ENCODE measurements at places on chromosomes 12 and 14.

DNA sequence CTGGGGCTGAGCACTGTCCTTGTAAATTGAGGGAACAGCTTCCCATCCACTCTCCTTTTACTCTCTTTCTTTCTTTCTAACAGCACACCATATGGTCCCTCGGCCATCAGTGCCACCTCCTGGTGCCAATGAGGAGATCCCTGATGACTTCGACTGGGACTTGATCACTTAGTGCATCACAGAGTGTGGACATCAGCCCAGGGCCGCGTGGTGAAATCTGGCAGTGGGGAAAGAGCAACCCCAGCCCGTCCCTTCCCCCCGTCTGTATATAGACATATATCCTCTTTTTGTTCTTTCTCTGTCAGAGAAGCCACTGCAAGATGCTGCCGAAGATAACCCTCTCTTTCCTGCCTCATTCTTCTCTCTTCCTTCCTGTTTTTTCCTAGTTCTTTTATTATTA is 13.5 kb downstream of the C3AR1 start:
- no peak for DNase-seq

DNA sequence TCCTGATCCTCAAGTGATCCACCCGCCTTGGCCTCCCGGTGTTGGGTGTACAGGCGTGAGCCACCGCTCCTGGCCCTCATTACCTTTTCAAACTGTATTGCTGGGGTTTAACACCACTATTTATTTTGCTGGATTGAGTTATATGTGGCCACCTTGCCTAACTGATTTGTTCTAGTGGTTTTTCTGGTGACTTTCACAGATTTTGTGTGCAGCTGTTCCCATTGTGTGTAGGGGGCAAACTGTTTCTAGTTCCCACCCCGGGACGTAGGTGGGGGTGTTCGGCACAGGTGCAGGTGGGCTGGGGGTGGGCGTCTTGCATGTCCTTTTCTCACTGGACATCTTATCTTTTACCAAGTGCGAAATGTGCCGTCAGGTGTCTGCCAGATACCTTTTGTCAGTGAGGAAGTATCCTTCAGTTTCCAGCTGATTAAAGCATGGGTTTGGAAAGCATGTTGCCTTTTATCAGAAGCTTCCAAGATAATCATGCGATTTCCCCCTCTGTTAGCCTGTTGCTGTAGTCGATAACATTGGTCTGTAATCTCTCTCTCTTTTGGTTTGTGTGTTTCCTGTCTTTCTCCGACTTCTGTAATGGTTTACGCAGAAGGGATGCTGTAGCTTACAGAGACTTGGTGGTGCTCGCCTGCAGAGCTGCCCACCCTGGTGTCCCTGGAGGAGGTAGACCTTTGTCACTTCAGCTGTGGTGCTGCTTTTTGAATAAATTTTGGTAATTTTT is 33.6 kb downstream of the AACS start:
- no peak for DNase-seq

DNA sequence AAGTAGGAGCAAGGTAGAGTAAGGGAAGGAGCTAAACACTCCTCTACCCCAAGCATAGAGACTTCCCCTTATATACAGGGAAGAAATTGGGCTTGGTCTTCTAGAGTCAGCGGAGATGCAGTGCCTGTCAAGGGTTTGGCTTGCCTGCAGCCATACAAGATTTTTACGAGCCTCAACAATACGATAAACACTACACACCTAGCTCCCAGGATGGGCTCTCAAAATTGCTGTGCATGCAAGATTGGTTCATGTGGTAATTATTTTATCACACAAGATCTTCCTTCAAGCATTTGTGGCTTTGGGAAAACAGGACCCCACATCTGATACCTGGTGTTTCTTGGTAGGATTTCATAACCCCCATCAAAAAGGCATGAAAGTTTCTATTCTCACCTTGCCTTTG is at the start of gene KRT1:
KRT1 (minus strand) TSS at position 45 of the 400 bp plus-strand sequence. CDS start 59 bp downstream, outside the sequence.
- DNase-seq: no peak

DNA sequence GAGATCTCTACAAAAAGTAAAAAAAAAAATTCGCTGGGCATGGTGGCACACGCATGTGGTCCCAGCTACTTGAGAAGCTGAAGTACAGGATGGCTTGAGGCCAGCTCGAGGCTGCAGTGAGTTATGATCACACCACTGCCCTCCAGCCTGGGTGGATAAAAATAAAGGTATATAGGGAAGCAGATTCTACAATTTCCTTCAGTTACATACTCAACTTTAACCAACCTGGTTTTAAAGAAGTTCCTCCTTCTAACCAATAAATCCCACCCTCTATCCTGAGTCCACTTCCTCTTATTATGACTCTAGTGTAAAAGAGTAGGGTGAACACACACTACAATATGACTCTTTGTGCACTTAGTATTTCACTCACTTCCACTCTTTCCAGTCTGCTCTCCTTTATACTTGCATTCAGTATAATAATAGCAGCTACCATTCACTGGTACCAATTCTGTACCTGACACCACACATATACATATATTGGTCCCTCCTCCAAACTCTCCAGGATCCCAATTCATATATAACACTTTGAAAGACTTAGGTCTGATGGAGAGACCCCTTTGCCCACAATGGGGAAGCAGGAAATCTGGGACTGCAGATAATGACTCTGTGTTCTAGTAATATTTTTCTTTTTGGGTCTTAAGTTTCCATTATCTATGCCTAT is 2.3 kb downstream of the ARF3 start:
- no peak for DNase-seq

GRCh38 chr12:112430929-112431328 is 12.2 kb downstream of the PTPN11 start:
- DNase-seq: no peak

GRCh38 chr12:113019025-113019424 is 37.5 kb upstream of the DTX1 start:
- DNase-seq: no peak

GRCh38 chr12:83084516-83085234 is 398.0 kb downstream of the TMTC2 start:
- no peak for DNase-seq

- no peak for DNase-seq
These were observed 38.8 kb downstream of the CACNA2D4 start for GRCh38 chr12:1879633-1880032.

GRCh38 chr12:65539023-65539422 is 260.5 kb downstream of the MSRB3 start:
- no peak for DNase-seq

- no peak for DNase-seq
These were observed 129.4 kb downstream of the C12orf75 start for GRCh38 chr12:105459760-105460330.

- DNase-seq: peak; percentile 60
These were observed 630 bp downstream of the FOS start for GRCh38 chr14:75279153-75279762.

DNA sequence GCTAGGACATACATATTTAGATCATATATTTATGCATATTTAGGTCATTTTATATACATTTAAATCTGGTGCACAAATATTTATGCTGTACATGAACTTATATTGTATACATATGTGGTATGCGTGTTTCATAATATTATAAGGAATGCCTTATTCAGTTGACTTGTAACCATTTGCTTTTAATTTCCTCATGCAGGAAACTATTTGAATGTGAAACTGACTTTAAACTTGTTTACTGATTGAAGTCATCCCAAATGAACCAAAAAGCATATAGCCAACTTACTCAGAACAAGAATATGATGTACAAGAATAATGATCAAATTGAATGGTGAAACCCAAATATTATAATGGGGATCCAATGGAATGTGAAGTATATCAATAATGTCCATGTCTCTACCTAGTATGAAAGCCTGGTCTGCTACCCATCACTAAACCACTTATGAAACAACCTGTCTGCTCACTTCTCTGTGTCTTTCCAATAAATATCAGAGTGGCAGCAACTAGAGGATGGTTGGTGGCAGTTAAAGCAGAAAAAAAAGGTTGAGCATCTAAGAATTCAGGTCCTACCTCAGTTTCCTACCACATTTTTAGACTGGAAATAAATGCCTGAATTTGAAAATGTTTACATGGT is 38.3 kb downstream of the RPS6KA5 start:
- no peak for DNase-seq

- no peak for DNase-seq
These were observed 198.0 kb upstream of the EEA1 start for GRCh38 chr12:93127107-93127560.

DNA sequence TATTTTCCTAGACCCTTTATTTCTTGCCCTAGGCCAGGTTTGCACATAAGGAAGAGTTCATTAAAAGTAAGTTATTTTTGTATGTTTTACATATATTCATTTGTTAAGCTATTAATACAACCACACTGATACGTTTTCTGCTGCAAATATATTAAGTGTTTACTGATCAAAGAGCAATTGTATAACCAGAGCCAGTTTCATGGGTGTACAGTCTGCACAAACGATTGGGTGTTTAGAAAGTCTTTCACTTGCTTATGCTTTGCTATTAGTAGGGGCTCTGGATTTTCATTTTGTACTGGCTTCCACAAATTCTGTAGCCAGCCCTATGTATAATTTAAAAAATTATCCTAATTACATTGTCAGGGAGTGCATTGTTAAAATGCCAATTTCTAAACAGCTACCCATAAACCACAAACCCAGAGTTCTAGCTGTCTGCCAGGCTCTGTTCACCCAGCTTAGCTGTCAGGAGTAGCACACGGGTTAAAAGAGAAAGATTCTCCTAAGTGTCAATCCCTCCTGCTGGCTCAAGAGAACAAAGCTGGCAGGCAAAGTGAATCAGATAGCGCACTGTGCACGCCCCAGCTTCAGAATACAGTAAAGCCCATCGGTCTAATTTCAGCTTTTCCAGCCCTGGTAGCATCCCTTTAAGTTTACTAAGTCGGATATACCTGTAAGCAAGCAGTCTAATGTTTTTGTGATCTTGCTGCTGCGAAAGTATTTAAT is 151.0 kb upstream of the LMO3 start:
- no peak for DNase-seq

- DNase-seq: peak; percentile 38
These were observed 225.2 kb downstream of the CCER1 start for GRCh38 chr12:90729736-90730135.

DNA sequence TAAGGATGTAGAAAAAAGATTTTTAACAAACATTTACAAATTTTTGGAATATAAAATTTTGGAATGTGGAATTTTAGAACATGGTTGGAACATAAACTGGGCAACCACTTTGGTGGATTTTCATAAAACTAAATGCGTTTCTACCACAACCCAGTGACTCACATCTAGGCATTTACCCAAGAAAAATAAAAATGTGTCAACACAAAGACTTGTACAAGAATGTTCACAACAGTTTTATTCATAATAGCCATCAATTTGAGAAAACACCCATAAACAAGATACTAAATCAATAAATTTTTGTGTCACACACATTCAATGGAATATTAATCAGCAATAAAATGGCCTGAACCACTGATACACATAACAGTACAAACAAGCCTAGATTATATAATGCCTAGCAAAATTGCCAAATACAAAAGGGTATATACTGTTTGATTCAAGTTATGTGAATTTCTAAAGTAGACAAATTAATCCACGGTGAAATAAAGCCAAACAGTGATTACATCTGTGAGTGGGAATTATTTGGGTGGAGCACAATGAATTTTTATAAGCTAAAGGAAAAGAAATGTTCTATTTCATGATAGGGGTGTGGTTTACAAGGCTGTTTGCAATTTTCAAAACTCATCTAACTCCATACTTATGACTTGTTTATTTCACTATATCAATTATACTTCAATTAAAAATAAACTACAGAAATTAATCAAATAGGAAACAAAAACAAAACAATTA is 415.2 kb upstream of the OR4E1 start:
- no peak for DNase-seq

- DNase-seq: no peak
These were observed 53.7 kb downstream of the PPFIBP1 start for GRCh38 chr12:27577688-27578087.

DNA sequence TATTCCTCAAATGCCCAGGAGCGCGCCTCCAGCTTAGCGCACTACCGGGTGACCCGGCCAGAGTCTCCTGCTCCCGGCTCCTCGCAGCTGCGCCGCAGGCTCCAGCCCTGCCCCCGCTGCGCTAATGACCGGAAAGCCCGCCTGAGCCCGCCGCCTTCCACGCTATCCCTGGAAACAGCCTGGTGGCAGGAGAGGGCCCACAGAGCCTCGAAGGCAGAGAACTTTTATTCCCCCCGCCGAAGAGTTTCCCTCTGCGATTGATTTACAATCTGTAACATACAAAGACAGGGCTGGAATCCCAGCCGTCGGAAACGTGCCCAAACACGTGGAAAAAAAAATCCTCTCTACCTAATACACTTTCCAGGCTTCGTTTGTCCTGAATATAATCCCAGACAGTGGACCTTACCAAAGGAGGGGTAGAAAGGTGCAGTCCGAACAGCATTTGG is 1.5 kb downstream of the COL2A1 start:
- DNase-seq: no peak

DNA sequence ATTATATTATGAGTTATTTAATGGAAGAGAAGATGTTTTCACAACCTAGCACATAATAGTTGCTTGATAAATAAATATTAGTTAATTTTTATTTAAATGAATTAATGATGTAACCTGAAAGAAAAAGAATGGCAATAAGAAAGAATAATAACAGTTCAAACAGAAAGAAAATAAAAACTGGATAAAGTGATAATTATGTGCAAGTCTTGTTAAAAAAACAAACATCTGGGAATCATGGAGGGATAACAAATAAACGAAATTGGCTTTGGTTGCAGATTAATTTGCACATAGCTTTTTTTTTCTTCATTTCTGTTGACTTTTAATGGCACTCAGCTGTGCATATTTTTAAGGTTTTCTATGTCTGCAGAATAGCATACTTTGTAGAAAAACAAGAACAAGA is 23.4 kb upstream of the ABCD2 start:
- DNase-seq: no peak

DNA sequence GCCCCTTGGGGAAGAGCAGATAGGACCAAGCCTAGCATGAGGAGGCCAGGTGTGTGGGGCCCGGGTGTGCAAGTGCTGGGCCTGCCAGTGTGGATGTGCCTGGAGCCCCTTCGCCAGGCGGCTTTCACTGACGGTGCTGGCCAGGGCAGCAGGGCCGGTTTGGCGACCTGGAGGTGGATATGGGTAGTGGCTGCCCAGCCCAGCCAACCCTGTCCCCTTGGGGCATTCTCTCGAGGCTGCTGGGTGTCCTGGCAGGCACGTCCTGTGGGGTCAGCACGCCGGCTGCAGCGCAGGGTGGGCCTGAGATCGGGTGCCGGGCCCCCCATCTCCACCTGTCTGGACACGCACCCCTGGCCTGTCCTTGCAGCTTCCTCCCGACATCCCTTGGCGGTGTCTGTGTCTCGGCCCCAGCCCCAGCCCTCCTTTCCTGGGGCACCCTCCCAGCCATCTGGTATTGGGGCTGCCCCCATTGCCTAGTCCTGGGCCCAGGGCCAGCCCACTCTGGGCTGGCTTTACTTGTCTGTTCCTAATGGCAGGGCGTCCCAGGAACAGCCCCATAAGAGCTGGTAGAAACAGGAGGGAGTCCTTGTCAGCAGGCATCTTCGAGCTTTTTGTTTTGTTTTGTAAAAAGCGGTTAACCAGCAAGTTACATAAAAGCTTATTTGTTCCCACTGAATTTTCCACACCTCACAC is 7.2 kb upstream of the CRIP2 start:
- DNase-seq: peak; percentile 74

- DNase-seq: no peak
These were observed 59.3 kb downstream of the C14orf132 start for GRCh38 chr14:96098309-96098998.

GRCh38 chr12:83198291-83199015 is 511.7 kb downstream of the TMTC2 start:
- no peak for DNase-seq

Data from PC-9 (cell line).